ENCODE measurements at places on chromosomes 16 and 17.

DNA sequence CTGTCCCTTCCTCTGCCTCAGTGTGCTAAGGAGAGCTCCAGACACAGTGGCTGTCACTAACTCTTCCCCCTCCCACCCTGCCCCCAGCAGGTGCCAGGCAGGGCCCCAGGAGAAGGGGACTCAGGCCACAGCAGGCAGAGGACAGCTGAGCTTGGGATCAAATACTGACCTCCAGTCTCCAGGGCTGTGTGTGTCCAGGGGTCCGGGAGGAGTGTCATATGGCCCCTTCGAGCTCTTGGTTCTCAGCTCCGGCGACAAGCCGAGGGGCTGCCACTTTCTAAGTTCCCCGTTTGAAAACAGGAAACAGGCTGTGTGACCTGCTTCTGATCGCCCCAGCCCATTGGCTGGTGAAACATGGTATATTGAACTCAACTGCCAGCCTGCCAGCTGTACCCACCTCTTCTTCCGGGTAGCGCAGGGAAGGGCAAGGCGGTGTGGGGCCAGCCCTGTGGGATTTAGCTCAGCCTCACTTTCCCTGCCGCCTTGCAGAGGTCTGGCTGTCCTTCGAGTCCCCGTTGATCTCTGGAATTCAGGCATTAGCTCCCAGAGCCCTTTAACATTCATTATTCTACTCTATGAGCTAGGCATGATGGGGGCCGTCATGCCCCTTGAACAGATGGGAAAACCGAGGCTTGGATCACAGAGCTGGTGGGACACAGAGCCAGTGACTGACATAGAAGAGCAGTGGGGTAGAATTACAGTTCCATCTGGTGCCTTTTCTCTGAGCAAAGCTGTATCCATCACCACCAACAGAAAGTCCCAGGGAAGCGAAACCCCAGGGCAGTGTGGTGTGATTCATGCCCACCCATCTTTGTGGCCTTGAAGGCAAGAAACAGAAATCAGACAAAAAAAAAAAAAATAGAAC is at the start of gene SNX20:
SNX20 (minus strand) TSS at position 292 of the 865 bp plus-strand sequence. CDS start 3,786 bp downstream, outside the sequence.
- DNase-seq = no peak

GRCh38 chr17:10758062-10758461 is 28.2 kb upstream of the TMEM220 start:
- no peak for DNase-seq

- DNase-seq = no peak
Measured at GRCh38 chr16:59339871-59340270, 605.8 kb upstream of the GOT2 start.

DNA sequence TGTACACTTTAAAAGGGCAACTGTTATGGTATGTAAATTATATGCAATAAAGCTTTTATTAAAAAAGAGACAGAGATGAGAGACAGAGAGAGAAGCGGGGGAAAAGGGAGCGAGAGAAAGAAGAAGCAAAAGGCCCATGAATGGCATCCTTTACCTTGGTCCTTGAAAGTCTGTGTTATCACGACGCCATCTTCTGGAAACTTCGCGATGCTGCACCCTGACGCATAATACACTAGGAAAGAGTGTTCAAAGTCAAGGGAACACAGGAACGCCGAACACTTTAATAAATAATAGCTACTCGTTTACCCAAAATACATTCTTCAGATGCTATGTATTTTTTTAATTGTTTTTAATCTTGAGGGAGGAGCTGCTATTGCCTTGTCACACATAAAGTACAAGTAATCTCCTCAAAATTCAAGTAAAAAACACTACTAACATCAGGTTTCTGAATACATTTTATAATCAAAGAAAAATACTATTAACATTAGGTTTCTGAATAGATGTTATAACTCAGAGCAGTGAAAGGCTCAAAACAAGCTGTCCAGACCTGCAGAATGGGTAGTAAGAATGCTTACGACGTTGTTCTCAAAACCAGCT is 23.0 kb upstream of the SLC38A8 start:
- DNase-seq = no peak

DNA sequence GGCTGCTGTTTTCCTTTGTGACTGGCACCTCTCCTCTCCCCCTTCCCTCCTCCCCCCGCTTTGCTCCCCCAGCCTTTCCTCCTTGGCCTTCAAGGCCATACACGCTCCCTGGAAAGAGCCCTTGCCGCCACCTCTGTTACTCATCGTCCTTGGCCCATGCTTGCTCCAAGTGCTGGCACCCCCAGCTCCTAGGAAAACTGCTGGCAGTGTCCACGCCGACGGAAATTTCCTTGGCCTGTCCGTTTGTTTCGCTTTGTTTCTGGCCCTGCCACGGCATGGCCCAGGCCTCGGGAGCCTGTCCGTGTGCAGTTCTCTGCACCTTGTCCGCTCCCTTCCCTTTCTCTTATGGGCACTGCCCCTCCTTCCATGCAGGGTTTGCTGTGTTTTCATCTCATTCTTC is 18.0 kb downstream of the CA5A start:
- no peak for DNase-seq

DNA sequence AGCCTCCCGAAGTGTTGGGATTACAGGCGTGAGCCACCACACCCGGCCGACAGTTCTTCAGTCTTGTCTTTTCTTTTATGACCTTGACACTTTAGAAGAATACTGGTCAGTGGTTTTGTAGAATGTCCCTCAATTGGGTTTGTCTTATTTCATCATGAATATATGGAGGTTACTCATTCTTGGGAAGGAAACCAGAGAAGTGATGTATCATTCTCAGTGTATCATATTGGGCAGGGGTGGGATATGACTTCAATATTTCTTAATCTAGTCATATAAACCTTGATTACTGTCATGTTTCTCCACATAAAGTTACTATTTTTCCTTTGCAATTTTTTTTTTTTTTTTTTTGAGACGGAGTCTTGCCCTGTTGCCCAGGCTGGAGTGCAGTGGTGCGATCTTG is 36.9 kb downstream of the SNTB2 start:
- DNase-seq = no peak

GRCh38 chr17:36863676-36864612 is 73.3 kb upstream of the LHX1 start:
- no peak for DNase-seq

DNA sequence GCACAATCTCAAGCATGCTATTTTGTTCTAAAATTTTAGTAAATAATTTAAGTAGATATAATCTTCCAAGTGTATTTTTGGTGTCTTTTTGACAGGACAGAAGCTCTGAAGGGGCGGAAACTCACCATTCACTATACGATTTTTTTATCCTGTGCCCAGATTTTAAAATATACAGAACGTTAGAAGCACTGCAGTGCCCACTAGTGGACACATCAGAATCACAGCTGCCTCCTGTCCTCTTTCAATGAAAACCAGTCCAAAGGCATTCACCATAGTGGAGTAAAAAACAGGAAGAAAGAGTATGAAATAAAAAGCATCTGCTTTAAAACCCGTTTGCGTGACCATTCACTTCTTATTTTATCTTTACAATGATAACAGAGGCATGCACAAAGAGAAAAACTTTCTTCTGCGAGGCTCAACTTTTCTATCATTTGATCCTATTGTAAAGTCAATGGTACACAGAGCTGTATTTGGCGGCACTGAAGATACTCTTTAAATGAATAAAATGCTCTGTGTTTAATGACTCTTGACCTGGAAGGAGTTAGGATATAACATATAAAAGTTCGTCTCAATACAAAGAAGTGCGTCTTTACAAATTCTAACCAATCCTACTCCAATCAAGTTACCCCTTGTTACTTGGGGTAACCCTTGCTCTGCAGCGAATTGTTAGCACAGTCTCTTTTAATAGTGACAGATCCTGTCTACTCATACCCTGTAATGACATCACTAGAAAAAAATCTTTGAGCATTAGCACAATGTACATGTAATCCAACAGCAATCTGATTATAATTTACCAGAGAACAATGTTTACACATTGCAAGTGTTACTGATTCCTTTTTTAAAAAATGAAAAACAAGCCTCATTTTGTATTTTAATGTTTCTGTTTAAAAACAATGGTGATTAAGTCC is 339.8 kb upstream of the PSMD7 start:
- peak; percentile 6 for DNase-seq

- no peak for DNase-seq
Measured at GRCh38 chr17:61532826-61533225, 58.2 kb downstream of the NACA2 start.

GRCh38 chr17:41029633-41030245 is at the start of gene KRTAP1-4:
KRTAP1-4 (minus strand) TSS chr17:41030195; CDS start chr17:41030078, 117 bp downstream.
- no peak for DNase-seq

GRCh38 chr16:54051821-54052220 is 234.8 kb downstream of the IRX3 start:
- DNase-seq = no peak

GRCh38 chr16:12009922-12010321 is 33.4 kb downstream of the SNX29 start:
- DNase-seq = no peak

DNA sequence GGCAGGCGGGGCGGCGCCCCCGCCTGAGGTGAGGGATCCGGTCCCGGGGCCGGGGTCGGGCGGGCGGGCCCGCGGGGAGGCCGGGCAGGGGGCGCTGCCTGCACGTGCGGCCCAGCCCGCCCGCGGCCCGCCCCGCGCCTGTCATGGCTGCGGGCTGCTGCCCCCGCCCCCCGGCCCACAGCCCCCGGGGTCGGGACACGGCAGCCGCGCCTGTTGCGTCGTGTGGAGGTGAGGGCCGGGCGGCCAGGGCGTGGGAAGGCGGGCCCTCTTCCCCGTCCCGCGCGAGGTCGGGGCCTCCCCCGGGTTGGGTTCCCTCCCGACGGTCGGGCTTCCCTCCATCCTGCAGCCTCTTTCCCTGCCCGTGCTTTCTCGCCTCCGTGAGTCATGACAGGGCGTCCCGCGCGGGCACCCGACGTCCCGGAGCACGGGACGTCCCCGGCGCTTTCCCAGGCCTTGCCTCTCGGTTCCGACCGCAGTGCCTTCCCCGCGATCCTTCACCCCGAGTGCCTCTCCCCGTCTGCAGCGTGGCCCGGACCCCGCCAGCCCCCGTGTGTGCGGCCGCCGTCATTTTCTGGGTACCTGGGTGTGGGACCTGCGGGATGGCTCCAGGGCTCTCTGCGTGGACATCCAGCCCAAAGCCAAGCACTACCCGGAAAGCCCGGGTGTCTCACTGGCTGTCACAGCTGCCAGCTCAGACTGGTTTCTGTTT is 76.7 kb downstream of the CHD9 start:
- DNase-seq = peak; percentile 49

GRCh38 chr16:4994719-4995434 is 36.7 kb downstream of the SEC14L5 start:
- no peak for DNase-seq

GRCh38 chr17:41917192-41917591 is 1.6 kb downstream of the ACLY start:
- no peak for DNase-seq

- DNase-seq = peak; percentile 75
Measured at GRCh38 chr17:8162233-8162996, at the start of gene VAMP2. VAMP2 (minus strand) TSS chr17:8162948; CDS start chr17:8162879, 69 bp downstream.

DNA sequence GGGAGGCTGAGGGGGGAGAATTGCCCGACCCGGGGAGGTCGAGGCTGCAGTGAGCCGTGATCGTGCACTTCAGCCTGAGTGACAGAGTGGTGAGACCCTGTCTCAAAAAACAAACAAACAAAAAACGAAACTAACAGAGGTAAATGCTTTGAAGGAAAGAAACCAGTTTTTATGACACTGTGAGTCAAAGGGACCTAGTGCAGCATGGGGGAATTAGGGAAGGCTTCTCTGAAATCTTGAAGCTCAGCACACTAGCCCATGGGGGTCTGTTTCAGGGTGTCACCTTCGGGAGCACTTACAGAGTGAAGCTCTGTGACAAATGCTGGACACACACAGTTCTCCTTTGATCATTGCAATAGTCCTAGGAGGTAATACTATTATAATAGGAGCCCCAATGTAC is 16.6 kb downstream of the ITPRIPL2 start:
- no peak for DNase-seq

GRCh38 chr17:69506489-69506888 is 92.0 kb downstream of the MAP2K6 start:
- no peak for DNase-seq

DNA sequence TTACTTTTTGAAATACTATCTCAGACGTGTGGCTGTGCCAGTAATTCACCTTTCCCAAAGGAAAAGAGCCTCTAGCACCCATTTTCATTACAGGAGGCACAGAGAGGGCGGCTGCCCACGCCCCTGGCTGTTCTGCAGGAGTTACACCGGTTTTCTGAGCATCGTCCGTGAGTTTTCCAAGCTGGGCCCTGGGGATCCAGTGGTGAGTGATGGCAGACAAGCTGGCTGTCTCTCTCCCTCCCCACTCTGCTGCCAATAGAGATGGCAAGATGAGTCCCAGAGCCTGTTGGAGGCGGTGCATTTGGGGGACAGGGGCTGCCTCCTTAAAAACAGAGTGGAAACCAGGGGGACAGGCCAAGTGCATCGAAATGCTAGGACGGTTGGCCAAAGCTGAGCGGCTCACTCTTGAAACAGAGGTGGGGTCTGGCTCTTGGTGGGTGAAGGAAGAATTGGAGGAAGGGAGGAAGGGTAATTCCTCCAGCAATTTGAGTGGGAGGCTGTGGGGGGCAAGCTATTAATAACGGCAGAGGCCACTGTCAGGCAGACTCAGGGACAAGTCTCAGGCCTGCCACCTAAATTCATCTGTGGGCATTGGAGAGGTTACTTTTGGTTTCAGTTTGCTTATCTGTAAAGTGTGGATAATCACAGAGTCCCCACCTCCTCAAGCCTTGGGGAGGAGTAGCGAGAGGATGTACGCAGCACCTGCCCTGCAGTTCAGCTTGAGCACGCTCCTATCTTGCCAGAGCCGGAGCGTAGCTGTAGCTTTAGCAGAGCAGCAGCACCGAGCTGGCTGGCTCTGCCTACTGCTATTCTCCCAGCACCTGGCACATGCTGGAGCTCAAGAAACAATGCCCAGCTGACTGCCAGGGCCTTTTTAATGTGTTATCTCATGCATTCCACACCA is 7.5 kb upstream of the NOS2 start:
- DNase-seq = no peak

GRCh38 chr16:56848955-56849689 is 15.9 kb upstream of the SLC12A3 start:
- no peak for DNase-seq

DNA sequence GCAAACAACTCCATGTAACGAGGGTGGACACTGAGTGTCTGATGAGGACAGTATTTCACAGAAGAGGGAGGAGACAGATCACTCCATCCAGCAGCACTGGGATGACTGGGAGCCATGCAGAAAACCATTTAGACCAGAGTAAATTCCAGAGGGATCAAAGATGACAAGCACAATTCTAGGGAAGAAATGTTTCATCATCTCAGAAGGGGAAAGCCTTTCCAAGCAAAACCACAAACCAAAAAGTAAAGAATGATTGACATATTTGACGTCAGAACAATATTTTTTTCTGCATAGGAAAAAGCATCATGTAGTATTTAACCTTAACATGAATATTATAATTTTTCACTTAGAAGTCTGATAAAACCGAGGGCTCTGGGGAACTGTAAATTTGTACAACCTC is 4.8 kb downstream of the DNASE1 start:
- DNase-seq = no peak

DNA sequence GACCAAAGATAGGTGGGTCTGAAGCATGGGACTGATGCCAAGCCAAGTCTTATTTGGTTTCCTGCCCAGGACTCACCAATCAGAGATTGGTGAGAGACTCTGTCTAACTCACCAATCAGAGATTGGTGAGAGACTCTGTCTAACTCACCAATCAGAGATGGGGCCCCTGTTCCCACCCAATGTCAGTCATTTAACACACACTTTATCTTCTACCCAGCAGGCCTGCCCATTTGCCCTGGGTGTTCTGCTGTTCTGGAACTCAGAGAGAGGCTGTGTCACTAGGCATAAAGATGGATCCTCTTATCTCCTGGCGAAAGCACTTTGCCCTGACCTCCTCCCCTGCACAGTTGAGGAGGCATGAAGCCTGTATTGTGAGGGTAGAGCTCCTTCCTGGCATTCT is 5.4 kb upstream of the RHOT1 start:
- no peak for DNase-seq

All from stimulated activated CD8-positive, alpha-beta memory T cell treated with anti-CD3 and anti-CD28 coated beads, Interleukin-4, amount 100 ng/mL, for 24 hours (primary cell).